ENCODE measurements at places on chromosomes 2 and 18.

DNA sequence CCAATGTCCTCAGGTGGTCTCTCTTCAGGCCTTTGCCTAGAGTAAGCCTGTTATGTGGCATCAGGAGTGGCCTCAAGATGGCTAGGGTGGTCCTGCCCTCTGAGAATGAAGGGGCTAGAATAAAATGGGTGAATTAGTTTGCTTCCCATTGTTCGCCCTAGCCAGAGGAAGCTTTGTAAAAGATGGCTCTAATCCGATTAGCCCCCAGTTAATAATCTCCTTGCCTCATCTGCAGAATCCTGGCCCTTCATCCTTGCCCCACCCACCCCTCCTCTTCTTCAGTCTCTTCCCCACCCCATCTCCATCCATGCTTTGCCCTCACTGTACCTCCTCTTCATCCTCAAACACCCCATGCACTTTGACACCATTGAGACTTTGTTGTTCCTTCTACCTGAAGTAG, 57.4 kb upstream of the LGALSL start:
- DNase-seq = no peak

GRCh38 chr2:98084151-98084868, 2.7 kb upstream of the VWA3B start:
- no peak for DNase-seq

- DNase-seq = no peak
Measured at GRCh38 chr2:95015261-95015912, 10.1 kb upstream of the MAL start.

DNA sequence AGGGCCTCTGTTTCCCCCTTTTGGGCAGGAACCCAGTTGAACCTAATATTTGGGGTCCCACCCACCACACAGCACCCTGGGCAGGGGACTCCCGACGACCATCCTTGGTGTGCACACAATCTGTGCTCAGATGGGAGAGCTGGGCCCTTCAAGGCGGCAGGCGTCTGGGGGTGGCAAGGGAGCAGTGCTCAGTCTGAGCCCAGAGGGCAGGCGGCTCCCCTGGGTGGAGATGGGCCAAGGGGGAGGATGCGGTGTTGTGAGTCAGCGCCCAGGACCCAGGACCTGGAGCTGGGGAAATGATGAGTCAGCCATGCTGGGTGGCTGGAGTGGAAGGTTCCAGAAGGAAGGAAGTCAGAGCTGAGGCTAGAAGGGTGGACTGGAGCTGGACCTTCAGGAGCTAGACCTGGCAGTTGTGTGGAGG, 3.8 kb downstream of the PROM2 start:
- no peak for DNase-seq

- DNase-seq = no peak
Measured at GRCh38 chr2:15363734-15364133, 197.4 kb downstream of the NBAS start.

- peak; percentile 8 for DNase-seq
Measured at GRCh38 chr18:74082742-74083556, 64.7 kb downstream of the FBXO15 start.

GRCh38 chr2:73028841-73029240, 42.7 kb downstream of the SFXN5 start:
- DNase-seq = no peak

DNA sequence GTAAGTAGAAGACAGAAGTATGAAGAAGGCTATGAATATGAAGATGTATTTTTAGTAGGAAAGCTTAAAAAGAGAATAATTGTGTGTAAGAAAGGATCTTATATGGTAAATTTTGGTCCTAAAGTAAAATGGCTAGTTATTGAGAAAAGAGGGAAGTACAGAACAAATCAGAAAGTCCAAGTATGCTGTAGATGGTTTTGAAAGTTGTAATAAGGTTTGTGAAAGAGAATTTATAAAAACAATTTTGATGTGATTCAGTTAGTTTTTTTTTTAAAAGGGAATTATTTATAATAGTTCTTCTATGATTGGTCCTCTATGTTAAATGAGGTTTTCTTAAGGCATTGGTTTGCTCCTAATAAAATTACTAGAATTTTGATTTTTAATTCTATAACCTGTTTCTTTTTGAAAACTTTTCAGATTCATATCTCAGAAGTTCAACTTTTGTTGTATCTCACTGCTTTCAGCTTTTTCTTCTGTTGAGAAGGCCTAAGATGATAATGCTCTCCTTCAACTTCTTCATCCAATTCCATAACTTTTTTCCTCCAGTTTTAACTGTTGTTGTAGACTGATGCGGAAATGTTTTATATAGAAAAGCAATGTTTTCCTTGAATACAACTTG, 322.7 kb downstream of the NOL4 start:
- DNase-seq = no peak

DNA sequence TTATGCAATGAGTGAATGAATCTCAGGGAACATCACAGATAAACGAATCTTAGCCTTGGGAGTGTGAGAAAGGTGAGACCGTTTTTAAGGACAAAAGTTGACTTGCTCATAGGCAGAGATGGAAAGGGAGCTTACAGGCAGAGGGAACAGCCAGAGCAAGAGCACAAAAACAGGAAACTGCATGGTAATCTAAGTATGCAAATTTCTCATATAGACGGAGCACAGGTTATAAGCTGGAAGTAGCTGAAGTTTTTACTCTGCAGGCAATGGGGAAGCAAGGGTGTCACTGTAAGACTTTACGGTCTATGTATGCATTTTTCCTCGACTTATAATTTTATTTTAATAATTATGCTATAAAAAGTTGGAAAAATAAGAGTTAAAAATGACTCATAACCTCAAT, 44.8 kb upstream of the STRN start:
- no peak for DNase-seq

DNA sequence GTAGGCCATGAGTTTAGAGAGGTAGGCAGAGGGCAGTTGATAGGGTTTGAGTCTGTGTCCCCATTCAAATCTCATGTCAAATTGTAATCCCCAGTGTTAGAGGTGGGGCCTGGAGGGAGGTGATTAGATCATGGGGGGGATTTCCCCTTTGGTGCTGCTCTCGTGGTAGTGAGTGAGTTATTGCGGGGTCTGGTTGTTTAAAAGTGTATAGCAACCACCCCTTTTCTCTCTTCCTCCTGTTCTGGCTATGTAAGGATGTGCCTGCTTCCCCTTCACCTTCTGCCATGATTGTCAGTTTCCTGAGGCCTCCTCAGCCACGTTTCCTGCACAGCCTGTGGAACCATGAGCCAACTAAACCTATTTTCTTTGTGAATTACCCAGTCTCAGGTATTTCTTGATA, 25.5 kb downstream of the MARCHF4 start:
- no peak for DNase-seq

- no peak for DNase-seq
Measured at GRCh38 chr2:234792621-234793022, 159.2 kb upstream of the SH3BP4 start.

DNA sequence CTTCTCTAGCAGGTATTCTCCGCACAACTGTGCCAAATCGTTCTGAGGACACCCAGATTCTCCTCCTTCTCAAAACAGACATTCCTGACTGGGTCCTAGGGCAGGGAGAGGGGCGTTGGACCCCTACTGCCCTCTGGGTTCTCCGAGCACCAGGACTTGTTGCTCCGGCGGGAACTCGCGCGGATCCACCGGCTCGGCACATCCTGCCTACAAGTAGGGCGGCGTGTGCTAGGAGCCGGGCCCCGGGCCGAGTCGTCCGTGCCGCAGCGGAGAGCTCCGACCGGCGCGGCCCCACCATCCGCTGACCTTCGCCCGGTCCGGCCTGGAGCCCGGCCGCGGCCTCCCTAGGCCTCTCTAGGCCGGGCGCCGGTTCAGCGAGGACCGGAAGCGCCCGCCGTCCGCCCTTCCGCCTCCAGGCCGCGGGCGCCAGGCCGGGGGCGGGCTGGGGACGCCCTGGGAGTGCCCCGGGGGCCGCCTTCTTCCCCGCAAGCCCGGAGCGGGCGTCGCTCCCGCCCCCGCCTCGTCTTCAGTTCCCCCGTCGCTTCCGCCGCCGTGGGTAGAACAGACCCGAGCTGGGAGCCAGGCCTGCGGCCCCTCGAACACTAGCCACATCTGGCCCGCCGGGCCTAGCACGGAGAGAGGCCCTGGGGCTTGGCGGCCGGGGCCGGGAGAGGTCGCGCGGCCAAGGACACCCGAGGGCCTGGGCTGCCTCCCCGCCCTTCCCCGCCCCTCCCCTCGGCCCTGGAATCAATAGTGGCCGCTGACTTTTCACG, 7.6 kb upstream of the ONECUT2 start:
- no peak for DNase-seq

- no peak for DNase-seq
Measured at GRCh38 chr2:147636238-147636882, 208.5 kb upstream of the ACVR2A start.

GRCh38 chr2:150230616-150231015, 256.9 kb downstream of the RND3 start:
- no peak for DNase-seq

DNA sequence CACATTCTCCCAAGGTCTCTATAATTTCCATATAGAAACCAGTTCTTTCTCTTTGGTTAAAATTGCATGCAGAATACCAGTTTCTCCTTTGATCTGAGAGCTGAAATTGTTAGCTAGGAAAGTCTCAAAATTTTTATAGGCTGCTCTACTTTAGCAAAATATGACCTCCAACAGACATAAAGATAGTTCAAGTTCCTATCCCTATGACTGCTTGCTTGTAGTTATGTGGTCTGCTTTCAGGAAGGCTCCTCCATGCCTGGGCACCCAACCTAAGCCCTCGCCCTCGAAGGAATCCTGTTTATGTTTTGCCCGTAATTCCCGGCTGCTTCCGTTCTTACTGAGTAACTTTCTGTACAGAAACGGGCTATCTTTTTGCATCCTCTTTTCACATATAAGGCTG, 28.0 kb upstream of the LTBP1 start:
- DNase-seq = no peak

DNA sequence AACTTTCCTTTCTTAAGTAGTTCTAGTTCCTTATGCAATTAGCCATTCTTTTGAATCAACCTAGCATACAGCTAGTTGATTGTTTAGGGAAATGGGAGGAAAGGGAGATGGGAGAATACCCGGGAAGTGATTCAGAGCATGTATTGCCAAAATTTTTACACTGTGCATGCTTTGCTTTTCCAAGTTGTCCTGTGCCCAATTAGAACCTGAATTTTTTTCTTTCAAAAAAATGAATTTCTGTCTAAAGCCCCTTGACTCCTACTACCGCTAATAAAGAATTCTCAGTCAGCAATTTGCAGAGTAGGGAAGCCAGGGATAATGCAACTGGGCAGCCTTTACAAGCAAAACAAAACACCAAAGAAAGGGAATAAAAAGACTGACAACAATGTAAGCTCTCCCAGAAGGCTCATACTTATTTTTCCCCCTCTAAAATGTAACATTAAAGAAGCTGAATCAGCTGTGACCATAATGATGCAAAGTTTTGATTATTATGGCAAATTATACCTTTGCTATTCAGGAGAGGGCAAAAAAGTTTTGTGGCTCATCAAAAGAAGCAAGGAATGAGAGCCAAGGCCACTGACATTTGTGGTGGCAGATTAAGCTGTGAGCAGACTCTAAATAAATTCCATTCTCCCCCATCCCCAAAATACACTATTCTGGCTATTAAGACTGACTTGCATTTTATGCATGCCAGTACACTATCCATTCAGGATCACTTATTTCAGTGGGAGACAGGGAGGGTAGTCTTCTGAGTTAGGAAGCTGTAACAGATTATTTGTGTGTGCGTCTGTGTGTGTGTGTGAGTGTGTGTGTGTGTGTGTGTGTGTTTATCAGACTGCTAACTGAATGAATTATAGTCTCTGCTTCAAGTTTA, 174.3 kb downstream of the ERBB4 start:
- no peak for DNase-seq

- DNase-seq = no peak
Measured at GRCh38 chr2:196218106-196218505, 46.7 kb upstream of the STK17B start.

DNA sequence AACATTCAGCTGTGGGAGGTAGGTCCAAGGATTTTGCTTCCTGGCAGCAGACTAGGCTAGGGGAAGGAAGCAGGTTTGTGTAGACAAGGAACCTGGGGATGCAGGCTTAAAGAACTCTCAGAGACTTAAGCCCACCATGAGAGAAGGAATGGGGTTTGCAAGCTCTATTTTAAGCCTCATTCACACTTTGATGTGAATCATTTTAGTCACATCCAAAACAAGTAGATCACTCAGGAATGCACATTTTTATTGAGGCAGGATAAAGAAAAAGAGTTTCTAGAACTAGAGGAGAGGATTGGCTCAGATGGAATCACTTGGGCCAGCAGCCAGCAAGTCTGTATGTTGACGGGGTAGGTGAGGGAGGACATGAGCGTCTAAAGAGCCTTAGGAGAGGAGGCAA, 3.3 kb upstream of the NAPG start:
- DNase-seq = no peak

GRCh38 chr18:59202258-59202820, 17.6 kb upstream of the GRP start:
- no peak for DNase-seq

GRCh38 chr2:122830157-122830556, 1074.7 kb downstream of the TSN start:
- no peak for DNase-seq

- no peak for DNase-seq
Measured at GRCh38 chr2:1692342-1692741, 52.0 kb downstream of the PXDN start.

- no peak for DNase-seq
Measured at GRCh38 chr18:46711444-46711863, 45.4 kb downstream of the ST8SIA5 start.

- DNase-seq = no peak
Measured at GRCh38 chr18:63154350-63155152, 165.0 kb downstream of the BCL2 start.

DNA sequence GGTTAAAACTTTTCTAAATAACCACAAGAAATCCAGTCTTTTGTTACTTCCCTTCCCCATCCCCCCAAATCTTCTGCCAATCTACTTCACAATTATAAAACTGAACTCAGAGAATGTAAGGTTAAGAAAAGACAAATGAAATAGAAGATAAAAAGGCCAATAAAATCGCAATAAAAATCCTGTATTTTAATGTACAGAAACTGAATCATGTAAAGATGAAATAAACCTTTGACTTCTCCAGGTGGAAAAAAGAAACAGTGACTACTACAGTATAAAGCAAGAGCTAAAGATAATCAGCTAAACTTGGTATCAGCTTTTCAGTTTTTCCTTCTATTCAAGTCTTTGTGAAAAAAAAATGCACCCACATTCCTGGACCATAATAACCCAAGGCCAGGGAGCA, 1.7 kb downstream of the SYT4 start:
- DNase-seq = no peak

- no peak for DNase-seq
Measured at GRCh38 chr18:68342039-68342659, 372.8 kb downstream of the TMX3 start.

- no peak for DNase-seq
Measured at GRCh38 chr2:240320204-240320993, 115.1 kb upstream of the GPC1 start.

GRCh38 chr2:71291398-71291797, 40.2 kb upstream of the ZNF638 start:
- DNase-seq = no peak

- no peak for DNase-seq
Measured at GRCh38 chr2:114424699-114425098, 17.7 kb upstream of the DPP10 start.

- no peak for DNase-seq
Measured at GRCh38 chr2:28398101-28398834, 5.6 kb downstream of the FOSL2 start.
